NCI-H2171 (cell line): ENCODE measurements at places on chromosomes 11 and 22.

DNA sequence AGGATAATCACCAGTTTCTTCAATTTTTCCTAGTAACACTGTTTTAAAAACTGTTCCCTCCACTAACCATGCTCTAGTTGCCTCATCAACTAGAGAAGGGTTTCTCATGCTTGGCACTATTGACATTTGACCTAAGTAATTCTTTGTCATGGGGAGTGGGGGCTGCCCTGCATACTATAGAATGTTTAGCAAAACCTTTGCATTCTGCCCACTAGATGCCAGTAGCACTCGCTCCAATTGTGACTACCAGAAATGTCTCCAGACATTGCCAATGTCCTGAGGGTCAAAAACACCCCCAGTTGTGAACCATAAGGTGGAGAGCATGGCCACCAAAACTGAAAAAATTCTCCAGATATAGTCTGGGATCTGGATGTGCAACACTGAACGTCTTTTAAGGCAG lies 27.6 kb upstream of the BMAL1 start:
- no peak for DNase-seq

- DNase-seq: no peak
Observed at GRCh38 chr22:42062506-42063170, 8.0 kb downstream of the NAGA start.

- DNase-seq: no peak
Observed at GRCh38 chr22:45996241-45997076, 19.5 kb upstream of the WNT7B start.

DNA sequence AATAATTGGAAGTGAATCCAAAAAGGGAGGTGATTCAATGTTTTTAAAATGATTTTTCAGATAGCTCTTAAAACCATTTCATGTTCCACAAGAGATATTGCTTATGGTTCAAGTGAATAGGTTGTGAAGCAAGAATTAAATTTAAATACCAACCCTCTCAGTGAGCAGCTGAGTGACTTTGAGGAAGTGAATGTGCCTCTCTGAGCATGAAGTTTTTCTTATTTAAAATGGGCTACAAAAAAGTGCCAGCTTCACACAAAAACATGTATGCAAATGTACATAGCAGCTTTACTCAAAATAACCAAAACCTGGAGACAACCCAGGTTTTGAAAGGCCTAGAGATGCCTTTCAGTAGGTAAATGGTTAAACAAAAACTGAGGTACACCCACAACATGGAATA lies 35.5 kb upstream of the GAB4 start:
- DNase-seq: no peak

- no peak for DNase-seq
Observed at GRCh38 chr11:74442636-74443035, 24.7 kb downstream of the KCNE3 start.

- no peak for DNase-seq
Observed at GRCh38 chr22:34702279-34702678, 363.7 kb upstream of the ISX start.

DNA sequence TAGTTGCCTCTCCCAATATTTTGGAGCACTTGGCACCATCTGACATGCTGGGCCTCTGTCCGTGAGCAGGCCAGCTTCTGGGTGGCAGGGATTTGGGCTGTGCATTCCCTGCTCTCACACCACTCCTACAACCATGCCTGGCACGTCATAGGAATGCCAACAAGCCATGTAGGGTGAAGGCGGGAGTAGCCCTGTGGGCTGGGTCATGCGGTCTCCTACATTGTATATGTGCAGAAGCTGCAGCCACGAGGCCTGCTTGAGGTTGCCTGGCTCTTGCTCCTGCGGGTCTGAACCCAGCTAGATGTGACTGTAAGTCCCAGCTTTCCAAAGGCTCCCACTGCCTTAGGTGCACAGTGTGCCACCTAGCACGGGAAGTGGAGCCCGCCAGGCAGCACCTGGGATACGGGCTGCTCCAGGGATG lies 14.5 kb downstream of the MYEOV start:
- no peak for DNase-seq

- DNase-seq: no peak
Observed at GRCh38 chr11:69238573-69239351, 55.2 kb upstream of the MYEOV start.

- no peak for DNase-seq
Observed at GRCh38 chr11:122758974-122759373, 79.3 kb upstream of the CRTAM start.

DNA sequence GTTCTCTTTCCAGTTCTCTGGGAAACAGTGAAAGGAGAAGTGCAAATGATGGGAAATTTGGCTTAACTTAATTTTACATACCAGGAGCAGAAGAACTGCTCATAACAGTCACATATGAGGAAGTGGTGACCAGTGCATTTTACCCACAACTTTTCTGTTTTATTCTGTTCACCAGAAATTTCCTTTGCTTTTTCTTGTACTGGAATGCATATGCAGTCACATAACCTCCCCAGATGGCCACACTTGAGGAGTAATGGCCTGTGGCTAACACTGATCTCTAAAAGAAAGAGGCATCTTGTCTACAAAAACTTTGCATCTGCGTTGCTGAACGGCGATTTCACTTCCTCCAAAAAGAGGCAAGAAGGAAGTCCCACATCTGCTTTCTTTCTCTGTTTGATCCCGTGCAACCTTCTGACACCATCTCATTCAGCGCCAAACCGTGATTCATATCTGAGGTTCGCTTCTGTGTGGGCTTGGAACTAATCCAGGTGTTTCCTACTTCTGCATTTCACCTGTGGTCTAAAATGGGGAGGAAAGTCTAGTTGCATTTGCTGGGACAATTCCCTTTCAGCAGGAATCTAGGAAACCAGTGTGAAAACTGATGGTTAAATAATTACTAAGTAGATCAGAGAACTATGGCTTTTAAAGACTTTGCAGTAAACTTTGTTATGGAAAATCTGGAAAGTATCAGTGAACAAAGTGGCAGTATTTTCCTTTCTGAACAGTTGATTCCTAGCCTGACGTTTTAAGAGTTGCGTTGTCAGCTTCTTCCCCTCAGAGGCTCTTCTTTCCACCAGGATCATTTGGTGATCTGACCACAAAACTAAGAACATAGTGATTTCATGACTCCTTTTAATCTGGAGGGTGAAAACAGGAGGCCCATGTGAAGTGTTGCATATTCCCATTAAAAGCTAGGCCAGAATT lies 4.2 kb upstream of the MPEG1 start:
- DNase-seq: no peak
